Pulmonary artery endothelial cell (primary cell): ENCODE measurements at places on chromosomes 4 and X. TPM values are rescaled to one million over a fixed set of nuclear protein-coding genes. Genes with fewer than 3 reads are reported as not detected.

GRCh38 chr4:163384926-163385325, 41.2 kb downstream of the NPY5R start:
- no peak for DNase-seq

Gene IRF2
- total RNA-seq: 20.5 and 36.3 TPM in 2 replicates

DNA sequence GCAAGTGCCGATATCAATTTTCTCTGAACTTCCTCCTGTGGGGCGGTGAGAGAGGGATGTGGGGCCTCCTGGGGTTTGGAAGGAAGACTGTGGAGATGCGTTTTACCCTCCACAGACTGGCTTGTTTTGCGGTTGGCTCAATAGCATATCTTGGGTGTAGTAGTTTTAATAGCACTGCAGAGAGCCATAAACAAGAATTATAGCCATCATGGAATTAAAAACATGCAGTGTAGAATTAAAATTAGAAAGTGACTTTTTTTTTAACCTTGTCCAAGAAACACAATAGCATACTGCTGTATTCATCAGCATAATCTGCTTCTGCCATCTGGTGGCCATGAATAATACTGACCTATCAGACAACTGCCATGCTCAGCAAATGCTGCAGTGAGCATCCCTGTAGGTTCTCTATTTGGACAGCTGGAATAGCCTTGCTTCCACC, 47.3 kb upstream of the SCML1 start:
- peak; percentile 26 for DNase-seq

DNA sequence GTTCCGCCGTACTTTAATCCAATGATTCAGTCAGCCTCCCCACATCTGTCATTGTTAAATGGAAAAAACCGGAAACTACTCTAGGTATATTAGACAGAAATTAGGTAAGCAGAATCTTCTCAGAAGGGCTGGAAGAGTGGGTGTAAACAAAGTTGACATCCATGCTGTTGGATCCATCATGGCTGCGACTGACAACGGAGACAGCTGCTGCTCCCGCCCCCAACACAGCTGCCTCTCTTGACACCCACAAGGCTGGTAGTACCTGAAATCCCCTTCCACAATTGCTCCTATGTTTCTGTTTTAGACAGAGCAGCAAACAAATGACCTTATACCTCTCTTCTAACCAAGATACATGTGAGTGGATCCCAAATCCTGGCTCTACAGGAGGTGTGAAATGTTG, 66.6 kb downstream of the RXFP1 start:
- no peak for DNase-seq

DNA sequence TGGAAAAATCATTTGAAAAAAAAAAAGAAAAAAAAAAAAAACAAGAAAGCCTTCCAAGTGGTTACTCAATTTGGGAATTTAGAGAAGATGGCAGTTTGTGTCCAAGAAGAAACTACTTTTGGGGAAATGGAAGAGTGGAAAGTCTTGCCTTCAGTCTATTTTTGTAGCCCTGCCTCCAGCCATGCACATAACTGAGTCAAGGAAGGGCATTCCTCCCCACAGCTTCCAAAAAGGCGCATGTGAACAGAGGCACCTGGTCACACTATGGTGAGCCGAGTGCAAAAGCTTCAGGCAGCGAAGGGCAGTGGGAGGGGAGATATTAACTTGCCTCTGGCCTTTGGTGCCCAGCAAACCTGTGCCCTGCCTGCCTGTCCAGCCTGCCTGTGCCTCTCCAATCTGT, 163.7 kb downstream of the SMIM20 start:
- no peak for DNase-seq

- no peak for DNase-seq
Observed at GRCh38 chrX:129013574-129013973, 509.7 kb downstream of the SMARCA1 start.

Gene USP26
- total RNA-seq: not detected in 2 replicates

GRCh38 chrX:18549643-18550042, 122.3 kb downstream of the RS1 start:
- DNase-seq: no peak

DNA sequence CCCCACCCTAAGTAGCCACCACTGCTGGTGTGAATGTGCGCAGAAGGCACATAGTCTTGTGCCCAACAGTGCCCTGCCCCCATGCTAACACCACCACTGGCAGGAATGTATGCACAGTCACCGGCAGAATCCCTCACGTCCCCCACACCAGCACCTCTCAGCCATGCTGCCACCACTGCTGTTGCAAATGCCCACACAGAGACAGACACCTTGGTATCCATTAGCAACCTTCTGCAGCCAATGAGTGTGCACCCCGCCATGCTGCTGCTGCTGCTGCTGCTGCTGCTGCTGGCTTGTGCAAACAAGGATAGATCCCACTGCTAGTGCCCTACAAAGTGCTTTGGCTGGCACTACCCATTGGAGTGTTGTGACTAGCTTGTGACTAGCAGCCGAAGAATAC, 52.4 kb upstream of the MMAA start:
- no peak for DNase-seq

Gene MCF2
- 0.07 TPM in 1 of 2 replicates, not detected in the other for total RNA-seq

Gene SCD5
- total RNA-seq: 50.4 and 62.5 TPM in 2 replicates

- DNase-seq: no peak
Observed at GRCh38 chrX:120137439-120137838, 21.0 kb upstream of the RHOXF2 start.

GRCh38 chr4:17662694-17663093, 48.3 kb downstream of the MED28 start:
- DNase-seq: no peak

- DNase-seq: no peak
Observed at GRCh38 chrX:39158801-39159657, 357.8 kb downstream of the MID1IP1 start.

GRCh38 chrX:38069991-38070390, 63.6 kb downstream of the SYTL5 start:
- DNase-seq: no peak

Gene SATL1
- not detected in 2 replicates for total RNA-seq

Gene EGF
- 0.04 and 0.07 TPM in 2 replicates for total RNA-seq

Gene CCDC110
- total RNA-seq: 0.49 and 0.73 TPM in 2 replicates

DNA sequence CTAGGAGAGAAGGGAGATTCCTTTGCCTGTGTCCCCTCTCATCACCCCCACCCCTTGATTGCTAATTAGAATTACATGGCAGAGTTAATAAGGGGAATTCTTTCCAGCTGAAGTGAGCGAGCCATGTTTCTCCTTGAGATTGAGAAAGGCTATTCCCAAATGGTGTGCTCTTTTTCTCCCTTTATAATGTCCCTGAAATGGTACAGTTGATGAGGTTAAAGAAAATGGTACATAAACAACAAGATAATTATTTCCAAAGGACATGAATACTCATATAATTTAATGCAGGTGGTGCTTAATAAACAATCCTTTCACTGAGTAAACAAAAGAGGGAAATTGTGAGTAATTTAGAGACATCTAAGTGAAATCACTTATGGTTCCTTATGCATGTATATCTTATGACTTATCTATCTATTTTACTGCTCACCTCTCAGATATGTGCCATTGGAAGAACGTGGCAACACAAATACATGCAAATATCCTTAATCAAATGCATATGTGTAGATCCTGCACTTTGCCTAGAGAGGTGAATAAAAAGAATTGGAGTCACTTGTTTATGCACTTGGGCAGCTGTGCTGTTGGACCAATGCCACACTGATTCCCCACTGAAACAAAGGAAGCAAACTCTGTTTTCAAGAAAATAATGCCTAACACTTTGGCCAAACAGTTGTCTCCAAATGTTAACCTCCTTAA, 106.6 kb upstream of the WDR44 start:
- no peak for DNase-seq

Gene PDZD4
- 0.20 and 0.25 TPM in 2 replicates for total RNA-seq

- no peak for DNase-seq
Observed at GRCh38 chrX:129632443-129632842, 22.3 kb downstream of the APLN start.

DNA sequence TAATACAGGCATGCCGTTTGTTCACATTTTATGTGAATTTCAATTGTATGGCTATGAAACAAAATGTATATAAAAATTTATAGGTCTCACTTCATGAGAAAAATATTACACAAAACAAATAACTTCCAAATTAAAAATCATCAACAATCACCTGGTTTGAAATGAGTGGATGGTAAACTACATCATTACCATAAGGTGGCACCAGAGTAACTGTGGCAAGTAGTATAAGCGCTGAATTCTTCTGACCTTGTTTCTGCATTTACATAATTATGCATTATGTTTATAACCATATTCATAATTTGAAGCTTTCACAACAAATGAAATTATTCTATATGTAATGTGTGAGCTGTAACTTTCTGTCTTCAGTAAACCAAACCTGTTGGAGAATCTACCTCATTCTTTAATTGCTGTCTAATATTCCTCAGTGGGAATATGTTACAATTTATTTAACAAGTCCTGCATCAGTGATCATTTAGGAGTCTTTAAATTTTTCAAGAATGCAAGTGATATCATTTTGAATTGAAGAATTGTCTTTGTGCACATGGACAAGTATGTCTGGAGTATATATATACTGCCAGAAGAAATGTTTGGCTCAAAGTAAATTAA, 55.2 kb downstream of the MMRN1 start:
- no peak for DNase-seq

Gene SRPX2
- 73.3 and 159 TPM in 2 replicates for total RNA-seq

DNA sequence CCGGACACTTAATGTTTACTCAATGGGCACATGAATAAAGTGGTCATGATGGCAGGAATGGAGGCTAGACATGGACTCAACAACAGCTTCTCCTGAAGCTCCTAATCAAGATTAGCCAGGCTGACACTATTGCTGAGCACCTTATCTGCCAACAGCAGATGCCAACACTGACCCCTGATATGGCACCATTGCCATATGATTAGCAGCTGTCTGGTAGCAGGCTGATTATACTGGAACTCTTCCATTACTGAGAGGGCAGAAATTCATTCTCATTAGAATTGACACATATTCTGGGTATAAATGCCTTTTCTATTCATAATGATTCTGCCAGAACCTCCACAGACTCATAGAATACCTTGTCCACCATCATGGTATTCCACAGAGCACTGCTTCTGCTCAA, 18.4 kb upstream of the AFF1 start:
- DNase-seq: no peak

DNA sequence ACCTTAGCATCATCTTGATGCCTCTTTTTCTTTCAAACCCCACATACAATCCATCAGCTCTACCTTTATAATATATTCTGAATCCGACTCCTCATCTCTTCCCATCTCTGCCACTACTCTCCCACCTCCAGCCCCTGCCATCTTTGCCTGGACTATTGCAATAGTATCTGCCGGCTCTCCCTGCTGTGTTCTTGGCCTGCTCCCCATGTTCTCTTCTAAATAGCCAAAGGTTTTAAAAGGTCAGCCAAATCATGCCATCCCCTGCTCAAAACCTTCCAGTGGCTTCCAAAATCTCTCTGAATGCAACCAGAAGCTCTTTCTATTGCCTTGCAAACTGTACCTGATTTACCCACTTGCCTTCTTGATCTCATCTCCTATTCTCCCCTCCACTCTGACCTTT, 266.0 kb downstream of the PTTG2 start:
- DNase-seq: no peak
